Muscle of arm (tissue), 14 donors: ENCODE measurements at places on chromosomes 7 and 10. TPM values are rescaled to one million over a fixed set of nuclear protein-coding genes. Genes with fewer than 3 reads are reported as not detected.

DNA sequence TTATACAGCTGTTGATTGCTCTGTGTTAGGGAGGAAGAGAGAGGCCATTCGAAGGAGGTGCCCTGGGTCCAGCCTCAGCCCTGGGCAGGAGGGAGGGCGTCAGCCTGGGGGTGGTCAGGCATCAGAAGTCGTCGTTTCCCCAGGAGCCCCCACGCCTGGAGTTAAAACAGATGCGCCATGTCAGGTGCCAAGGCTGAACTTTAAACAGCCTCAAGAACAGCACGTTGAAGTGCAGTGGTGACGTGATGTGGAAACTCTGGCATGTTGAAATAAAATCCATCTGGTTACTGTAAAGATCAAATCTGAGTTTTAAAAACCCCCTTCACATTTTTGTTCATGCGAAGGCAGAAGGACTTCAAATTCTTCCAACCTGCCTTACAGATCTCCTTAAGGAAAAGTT is 128.4 kb upstream of the PPP2R2D start:
- DNase-seq: peak; percentile 32

DNA sequence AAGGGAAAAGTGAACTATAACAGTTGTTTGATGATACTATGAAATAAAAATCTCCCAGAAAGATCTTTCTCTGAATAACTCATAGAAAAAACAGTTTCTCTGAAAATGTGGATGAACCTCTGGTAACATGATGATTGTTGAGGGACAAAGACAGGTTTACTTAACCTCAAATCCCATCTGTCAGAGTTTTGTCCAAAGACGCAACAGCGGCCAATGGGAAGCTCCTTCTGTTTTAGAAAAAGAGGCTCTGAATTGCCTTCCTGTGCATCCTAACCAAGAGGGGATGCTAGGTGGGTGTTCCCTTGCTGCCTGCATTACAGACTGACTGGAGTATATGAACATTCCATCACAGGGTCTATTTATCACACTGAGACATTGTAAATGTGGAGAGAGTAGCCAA is 8.9 kb upstream of the HYCC1 start:
- DNase-seq: no peak

DNA sequence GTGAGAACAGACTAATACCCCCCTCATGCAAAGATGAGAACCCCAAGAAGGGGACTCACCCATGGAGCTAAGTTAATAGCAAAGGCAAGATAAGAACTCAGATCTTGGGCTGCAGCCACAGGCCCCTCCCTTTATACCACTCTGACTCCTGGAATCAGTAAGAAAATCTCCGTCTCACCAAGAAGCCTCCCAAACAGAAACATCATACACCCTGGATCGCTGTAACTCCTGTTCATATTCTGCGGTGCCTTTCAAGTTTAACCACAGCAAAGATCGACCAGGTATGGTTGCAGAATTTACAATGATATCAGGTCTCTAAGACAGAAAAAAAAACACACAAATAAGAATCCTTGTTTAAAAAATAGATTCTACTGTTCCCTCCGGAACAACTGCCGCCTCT is 47.1 kb downstream of the SFMBT2 start:
- no peak for DNase-seq

DNA sequence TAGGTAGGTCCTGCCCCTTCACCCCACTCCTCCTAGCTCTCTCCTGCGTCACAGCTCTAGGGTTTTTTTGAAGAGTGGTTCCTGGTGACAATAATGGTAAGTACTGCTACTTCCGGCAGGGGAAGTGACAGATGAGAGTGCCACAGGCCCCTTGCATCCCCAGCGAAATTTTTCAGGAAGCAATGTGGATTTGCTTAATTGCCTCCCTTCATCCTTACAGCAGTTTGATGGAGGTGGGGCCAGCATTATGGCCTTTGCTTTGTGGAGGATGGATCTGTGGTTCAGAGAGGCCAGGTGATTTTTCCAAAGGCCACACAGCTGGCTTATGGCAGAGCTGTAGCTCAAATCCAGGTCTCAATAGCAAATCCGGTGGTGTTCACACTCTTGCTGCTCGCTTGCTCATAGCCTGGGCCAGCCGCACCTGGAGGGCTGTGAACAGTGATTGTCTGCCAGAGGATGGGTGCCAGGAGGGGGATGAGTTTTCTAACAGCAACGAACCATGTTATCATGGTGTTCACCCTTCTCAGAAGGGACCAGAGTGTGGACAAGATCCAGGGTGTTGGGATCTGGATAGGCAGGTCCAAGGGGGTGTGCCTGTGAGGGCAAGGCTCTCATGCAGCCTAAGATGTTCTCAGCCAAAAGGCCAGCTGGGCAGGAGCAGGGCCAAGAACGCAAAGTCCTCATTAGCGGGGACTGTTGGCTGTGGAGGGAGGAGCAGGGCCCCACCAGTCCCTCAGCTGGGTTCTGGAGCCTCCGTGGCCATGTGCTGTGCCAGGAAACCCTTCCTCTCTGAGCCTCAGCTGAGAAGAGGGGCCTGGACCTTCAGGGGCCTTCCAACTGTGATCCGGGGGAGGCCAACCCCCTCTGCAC is 89.0 kb downstream of the EMX2 start:
- DNase-seq: peak; percentile 50

DNA sequence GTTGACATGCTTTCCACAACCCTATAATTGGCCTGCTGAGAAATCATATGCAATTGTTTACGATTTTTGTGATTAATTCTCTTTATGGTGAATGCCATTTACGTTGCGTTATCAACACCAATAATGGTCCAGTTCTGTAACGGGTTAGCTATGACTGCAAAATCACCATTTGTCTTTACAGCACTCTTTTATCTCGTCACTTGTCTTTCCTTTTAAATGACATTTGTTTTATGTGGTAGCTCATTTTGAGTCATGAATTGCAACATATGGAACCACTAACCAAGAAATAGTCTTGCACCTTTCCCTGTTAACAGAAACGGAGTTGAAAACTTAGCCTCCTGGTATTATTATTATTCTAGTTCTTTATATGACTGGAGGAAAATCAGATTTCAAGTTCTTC is 3.1 kb upstream of the KIAA1217 start:
- DNase-seq: no peak

GRCh38 chr10:24340883-24341282 is 131.9 kb downstream of the KIAA1217 start:
- peak; percentile 28 for DNase-seq

DNA sequence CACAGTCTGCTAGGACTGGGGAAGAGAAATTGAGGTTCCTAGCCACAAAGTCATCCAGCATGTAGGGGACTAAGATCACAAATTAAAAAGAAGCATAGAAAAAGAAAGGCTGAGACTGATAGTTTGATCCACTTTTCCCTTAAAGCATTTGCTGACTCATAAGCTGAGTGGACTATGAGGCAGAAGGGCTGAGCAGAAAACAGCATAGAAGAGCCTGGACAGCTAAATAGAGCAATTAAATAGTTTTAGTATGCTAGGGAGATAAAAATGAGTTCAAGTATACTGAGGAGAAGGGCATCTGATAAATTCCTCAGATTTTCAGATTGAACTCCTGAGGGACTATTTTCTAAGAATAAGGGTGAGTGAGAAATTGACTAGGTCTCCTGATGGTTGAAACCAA is 155.9 kb upstream of the EGR2 start:
- DNase-seq: no peak

DNA sequence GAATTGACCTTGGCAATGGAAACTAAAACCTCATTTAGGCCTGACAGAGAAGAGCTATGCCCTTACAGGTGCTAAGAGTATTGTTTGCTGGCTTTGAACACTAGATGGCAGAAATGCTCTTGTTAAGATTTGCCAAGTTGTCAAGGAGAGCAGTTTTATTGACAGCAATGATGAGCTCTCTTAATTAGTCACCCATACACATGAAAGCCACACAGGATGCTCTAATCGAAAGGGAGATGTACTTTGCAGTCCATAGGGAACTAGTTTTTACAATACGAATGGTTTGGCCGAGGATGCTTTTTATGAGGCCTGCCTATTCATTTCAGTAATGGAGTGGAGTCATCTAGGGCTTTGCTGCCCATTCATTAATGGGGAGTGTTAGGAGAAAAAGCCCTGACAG is 45.4 kb upstream of the MBL2 start:
- peak; percentile 3 for DNase-seq

DNA sequence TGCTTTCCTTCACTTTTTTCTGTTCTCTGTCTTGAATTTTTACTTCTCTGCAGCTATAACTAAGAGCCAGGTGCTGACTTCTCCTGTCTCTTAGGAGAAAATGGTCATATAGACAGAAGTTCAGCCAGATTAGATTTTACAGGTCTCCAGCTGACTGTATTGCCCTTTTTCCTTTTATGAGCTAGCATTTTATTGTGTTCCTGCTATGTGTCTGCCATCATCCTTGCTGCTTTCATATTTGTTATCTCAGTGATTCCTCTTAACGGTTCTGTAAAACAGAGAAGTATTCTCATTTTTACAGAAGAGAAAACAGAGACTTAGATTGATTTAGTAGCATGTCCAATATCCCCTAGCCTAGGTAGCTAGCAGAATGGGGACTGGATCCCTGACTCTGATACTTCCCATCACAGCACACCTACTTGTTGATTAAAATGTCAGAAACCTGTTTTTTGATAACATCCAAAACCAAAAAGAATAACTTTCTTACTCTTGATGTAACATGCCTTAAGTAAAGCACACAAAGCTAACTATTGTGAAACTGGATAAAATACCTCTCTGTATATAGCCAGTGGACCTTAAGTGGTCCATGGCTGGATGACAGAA is 5.2 kb downstream of the KAT6B start:
- DNase-seq: no peak

DNA sequence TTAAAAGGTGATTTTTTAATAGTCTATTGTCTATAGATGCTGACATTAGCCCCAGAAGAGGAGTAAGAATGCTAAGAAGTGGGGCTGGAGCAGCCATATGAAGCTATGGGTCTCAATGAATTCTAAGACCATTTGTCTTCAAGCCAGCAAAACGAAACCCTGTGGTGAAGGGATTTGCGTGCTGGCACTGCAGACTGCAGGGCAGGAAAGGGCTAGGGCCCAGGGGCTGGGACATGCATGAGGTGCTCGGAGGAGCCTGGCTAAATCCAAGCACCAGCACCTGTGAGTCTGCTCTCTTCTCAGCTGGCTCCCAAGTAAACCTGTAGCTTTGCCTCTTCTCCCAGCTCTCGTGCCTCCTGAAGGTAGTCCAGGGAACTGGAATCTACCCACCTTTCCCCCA is 1.3 kb upstream of the NDST2 start:
- DNase-seq: no peak

- DNase-seq: no peak
Observed at GRCh38 chr7:140889645-140890044, 35.1 kb downstream of the BRAF start.

DNA sequence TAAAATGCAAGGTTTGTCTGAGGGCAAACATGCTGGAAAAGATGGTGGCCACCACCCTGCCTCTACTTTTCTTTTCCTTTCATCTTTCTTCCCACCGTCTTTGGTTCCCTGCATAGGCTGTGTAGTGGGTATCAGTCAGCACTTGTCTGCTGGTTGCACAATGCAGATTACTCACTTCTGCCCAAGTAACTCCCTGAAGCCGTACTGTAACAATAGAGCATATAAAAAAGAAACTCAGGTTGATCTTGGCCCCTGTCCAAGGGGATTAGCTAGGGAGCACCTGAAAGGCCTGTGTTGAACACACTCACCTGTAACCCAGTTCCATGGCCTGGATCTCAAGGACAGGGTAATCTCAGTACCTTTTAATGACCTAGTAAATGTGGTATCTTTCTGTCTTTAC is 533.0 kb upstream of the GALNT17 start:
- DNase-seq: no peak

DNA sequence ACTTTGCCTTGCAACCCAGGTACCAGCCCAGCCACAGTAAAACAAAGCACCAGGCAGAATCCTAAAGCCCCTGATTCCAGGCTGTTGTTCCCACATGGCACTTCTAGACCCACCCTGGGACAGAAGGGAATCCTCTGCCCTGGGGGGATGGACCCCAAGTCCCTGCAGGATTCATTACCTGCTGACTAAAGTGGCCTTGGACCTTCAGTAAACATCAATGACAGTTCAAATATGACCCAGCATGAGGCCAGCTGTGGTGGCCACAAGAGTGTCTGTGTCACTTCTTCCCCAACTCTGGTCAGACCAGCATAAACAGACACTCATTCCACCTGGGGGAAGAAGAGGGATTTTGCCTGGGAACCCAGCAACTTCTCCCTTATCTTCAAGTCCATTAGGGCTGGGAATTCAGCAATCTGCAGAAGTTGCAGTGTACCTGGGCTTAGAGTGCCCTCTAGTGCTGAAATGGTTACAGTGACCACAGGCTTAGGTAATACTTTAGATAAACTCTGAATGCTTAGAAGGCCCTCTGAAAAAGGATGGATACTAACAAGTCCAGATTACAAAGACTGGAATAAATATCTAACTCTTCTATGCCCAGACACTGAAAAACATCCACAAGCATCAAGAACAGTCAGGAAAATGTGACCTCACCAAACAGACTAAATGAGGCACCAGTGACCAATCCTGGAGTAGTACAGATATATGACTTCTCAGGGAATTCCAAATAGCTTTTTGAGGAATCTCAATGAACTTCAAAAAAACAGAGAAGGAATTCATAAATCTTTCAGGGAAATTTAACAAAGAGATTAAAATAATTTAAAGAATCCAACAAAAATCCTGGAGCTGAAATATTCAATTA is 108.5 kb upstream of the TMEM168 start:
- peak; percentile 13 for DNase-seq

Gene BAIAP2L1
- polyA plus RNA-seq: 22.3 TPM

Gene KCP
- polyA plus RNA-seq: 1.4 TPM

Gene NEUROD6
- polyA plus RNA-seq: not detected

Gene IKZF1
- 1.9 TPM for polyA plus RNA-seq

Gene NEURL1
- 18.6 TPM for polyA plus RNA-seq

Gene NODAL
- 0.24 TPM for polyA plus RNA-seq

Gene CALCR
- 4.9 TPM for polyA plus RNA-seq

Gene MBL2
- polyA plus RNA-seq: not detected

Gene CRTAC1
- polyA plus RNA-seq: 0.53 TPM
